ENCODE measurements at places on chromosomes 6 and 20.

- H3K4me3 ChIP-seq: no peak overlapping the region
- H3K27ac ChIP-seq: no peak overlapping the region
- no peaks in the 10 kb centered on the region for H3K36me3 ChIP-seq
These were observed 92.6 kb downstream of the UTRN start for GRCh38 chr6:144377586-144378210.

- H3K4me3 ChIP-seq: no peak overlapping the region
- H3K4me1 ChIP-seq: no peaks in the 10 kb centered on the region
- no peak overlapping the region for H3K27ac ChIP-seq
- H3K36me3 ChIP-seq: no peaks in the 10 kb centered on the region
- no peak for DNase-seq
These were observed 594.0 kb upstream of the JAG1 start for GRCh38 chr20:11267762-11268335.

DNA sequence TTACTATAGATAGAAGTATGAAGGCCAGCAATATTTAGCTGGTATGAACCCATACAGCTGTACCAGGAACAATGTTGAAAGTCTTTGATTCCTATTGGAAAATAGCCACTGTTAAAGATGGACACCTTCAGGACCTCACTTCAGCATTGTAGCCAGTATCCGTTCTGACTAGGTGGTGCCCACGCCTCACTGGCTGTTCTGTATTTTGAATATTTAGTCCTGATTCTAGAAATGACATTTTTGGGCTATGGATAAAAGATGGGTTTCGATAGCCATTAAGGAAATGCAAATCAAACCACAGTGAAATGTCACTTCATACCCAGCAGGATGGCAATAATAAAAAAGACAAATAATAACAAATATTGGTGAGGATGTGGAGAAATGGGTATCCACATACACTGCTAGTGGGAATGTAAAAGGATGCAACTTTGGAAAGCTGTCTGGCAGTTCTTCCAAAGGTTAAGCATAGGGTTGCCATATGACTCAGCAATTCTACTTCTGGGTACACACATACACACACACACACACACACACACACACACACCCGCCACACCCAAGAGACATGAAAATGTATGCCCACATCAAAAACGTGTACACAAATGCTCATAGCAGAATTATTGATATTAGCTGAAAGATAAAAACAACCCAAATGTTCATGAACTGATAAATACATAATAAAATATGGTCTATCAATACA, 56.8 kb downstream of the UTRN start:
- no peak for DNase-seq
- H3K4me1 ChIP-seq: peaks cover 49% of the 10 kb centered on the region
- no peak overlapping the region for H3K27ac ChIP-seq
- H3K4me3 ChIP-seq: no peak overlapping the region

- H3K4me3 ChIP-seq: no peak overlapping the region
- peaks cover 22% of the 10 kb centered on the region for H3K4me1 ChIP-seq
- no peaks in the 10 kb centered on the region for H3K27me3 ChIP-seq
- H3K36me3 ChIP-seq: no peaks in the 10 kb centered on the region
- DNase-seq: no peak
- no peak overlapping the region for H3K27ac ChIP-seq
These were observed 130.4 kb upstream of the SMLR1 start for GRCh38 chr6:130696806-130697205.

GRCh38 chr6:65746302-65746701, 39.3 kb upstream of the EYS start:
- DNase-seq: no peak
- no peaks in the 10 kb centered on the region for H3K27me3 ChIP-seq
- no peaks in the 10 kb centered on the region for H3K4me1 ChIP-seq
- no peaks in the 10 kb centered on the region for H3K36me3 ChIP-seq
- H3K4me3 ChIP-seq: no peak overlapping the region

DNA sequence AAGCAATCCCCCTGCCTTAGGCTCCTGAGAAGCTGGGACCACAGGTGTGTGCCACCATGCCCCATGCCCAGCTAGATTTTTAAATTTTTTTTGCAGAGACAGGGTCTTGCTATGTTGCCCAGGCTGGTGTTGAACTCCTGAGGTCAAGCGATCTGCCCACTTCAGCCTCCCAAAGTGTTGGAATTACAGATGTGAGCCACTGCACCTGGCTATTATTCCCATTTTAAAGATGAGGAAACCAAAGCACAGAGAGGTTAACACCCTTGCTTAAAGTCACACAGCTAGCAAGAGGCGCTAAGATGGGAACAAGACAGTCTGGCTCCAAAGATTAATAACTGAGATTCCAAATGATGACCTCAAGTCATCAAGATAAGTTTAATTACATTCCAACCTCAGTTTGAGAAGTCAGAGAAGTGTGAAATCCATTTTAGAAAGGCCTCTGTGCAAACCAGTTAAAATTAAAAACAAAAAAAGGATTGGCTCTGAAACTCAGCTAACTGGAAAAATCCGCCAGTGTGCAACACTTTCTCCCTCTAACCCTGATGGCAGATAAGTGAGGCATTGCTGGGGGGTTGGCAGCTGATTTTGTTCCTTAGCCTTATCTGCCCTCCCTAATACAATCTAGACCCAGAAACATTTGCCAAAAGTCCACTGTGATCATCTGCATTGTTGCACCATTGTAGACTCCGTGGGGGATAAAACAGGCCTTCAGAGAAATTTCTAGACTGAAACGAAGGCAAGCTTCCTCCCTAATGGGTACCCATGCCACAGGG, 55.5 kb downstream of the CPNE5 start:
- H3K4me1 ChIP-seq: peaks cover 4% of the 10 kb centered on the region
- peaks cover under 1% of the 10 kb centered on the region for H3K27me3 ChIP-seq
- H3K27ac ChIP-seq: no peak overlapping the region
- no peak for DNase-seq

GRCh38 chr6:33483678-33484077, 29.3 kb downstream of the ZBTB9 start:
- H3K4me3 ChIP-seq: no peak overlapping the region
- H3K27me3 ChIP-seq: no peaks in the 10 kb centered on the region
- no peak for DNase-seq
- no peaks in the 10 kb centered on the region for H3K36me3 ChIP-seq

DNA sequence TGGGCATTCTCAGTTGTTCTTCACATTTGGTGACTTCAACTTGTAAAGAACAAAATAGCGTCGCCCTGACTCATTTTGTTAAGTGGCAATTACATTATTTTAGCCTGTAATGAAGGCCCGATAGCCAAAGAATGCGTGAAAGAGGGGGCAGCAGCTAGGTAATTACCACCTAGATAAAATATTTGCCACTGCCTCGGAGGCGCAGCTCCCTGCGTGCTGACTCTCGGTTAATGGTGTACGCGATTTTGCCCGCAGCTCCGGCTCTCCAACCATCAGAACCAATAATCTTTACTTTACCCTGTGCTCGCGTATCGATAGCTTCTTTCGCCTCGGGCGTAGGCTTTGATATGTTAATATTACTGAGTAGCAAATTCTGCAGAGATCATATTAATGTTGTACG, 8.7 kb downstream of the TFAP2D start:
- H3K4me1 ChIP-seq: no peaks in the 10 kb centered on the region
- DNase-seq: no peak
- H3K27ac ChIP-seq: no peak overlapping the region
- H3K27me3 ChIP-seq: no peaks in the 10 kb centered on the region

DNA sequence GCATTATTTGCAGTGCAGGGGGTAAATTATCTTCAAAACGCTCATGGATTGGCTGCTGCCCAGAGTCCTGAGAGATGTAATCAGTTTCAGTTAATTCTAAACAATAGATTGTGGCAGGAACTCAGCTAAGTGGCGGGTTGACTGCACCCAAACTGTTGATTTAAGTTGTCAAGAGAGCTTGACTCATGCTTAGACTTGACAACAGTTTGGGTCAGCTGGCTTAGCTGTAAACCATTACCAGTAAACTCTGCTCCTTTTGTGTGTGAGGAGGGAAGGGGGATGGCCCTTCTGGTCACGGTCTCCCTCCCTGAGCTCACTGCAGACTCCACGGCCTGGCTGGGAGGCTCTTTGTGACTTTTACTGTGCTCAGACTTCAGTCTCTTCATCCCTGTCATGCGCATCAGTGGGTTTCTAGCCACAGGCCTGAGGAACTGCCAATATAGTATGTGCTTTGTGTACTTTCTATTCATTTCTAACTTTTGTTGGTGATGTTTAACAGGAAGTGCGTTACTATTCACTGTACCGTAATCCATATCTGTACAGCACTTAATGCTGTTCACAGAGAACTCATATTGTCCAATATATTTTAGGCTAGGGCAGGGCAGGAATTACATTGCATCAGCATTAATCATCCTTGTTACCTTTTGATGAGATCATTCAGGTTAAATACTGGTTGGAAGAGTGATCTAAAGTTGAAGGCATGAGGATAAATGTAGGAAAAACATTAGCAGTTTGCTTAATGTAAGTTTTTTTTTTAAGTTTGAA, 488.3 kb downstream of the CDKAL1 start:
- no peaks in the 10 kb centered on the region for H3K4me1 ChIP-seq
- H3K27me3 ChIP-seq: no peaks in the 10 kb centered on the region
- no peaks in the 10 kb centered on the region for H3K36me3 ChIP-seq
- H3K27ac ChIP-seq: no peak overlapping the region

DNA sequence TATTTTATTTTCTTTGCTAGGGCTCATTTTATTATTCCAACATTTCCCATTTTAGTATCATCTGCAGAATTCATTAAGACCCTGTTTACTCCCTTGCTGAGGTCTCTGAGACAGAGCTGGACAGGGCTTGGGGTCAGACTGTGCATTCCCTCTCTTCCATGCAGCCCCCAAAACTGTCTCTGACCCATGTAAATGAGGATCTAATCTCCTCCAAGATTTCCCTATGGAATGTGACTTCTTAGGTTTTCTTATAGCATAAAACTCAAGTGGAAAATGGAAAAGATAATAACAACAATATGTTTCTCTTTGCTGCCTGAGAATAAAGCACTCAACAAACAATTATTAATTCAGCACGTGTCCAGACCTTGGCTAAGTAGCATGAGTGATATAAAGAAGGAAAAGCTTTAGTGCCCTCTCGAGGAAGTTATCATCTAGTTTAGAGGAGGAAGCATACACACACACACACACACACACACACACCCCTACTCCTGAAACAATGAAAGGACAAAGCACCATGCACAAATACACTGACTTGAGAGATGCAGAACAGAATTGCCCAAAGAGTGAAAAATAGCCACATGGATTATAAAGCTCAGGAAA, 815.5 kb downstream of the BCKDHB start:
- no peaks in the 10 kb centered on the region for H3K4me1 ChIP-seq
- no peaks in the 10 kb centered on the region for H3K27me3 ChIP-seq
- DNase-seq: no peak
- no peak overlapping the region for H3K27ac ChIP-seq

DNA sequence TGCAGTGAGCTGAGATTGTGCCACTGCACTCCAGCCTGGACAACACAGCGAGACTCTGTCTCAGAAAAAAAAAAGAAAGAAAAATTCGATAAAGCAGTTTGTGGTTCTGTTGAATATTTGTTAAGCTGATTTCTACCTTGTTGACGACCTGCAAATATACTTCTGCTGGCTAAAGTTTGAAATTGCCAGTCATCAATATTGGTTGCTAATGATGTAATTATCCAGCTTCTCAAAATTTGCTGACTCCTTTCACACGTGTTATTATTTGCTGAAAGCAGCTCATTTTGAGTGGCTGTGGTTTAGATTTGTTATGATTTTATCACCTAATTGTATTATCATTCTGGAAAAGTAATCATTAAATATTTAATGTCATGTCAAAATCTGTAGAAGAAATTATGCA, 774.3 kb downstream of the QKI start:
- H3K36me3 ChIP-seq: no peaks in the 10 kb centered on the region
- no peaks in the 10 kb centered on the region for H3K4me1 ChIP-seq
- H3K4me3 ChIP-seq: no peak overlapping the region

- no peaks in the 10 kb centered on the region for H3K36me3 ChIP-seq
- H3K27me3 ChIP-seq: peaks cover 5% of the 10 kb centered on the region
- H3K4me1 ChIP-seq: no peaks in the 10 kb centered on the region
- no peak for DNase-seq
- no peak overlapping the region for H3K4me3 ChIP-seq
These were observed 150.5 kb downstream of the UNC5CL start for GRCh38 chr6:40888456-40888990.

GRCh38 chr6:45886776-45887175, 128.9 kb downstream of the CLIC5 start:
- H3K36me3 ChIP-seq: no peaks in the 10 kb centered on the region
- DNase-seq: no peak
- H3K27me3 ChIP-seq: no peaks in the 10 kb centered on the region
- H3K27ac ChIP-seq: no peak overlapping the region
- no peak overlapping the region for H3K4me3 ChIP-seq
- H3K4me1 ChIP-seq: no peaks in the 10 kb centered on the region

GRCh38 chr6:20370393-20370792, 31.3 kb upstream of the E2F3 start:
- no peak for DNase-seq
- no peaks in the 10 kb centered on the region for H3K27me3 ChIP-seq
- no peak overlapping the region for H3K27ac ChIP-seq

GRCh38 chr6:46052479-46052878, 36.8 kb upstream of the CLIC5 start:
- DNase-seq: no peak
- no peaks in the 10 kb centered on the region for H3K4me1 ChIP-seq

DNA sequence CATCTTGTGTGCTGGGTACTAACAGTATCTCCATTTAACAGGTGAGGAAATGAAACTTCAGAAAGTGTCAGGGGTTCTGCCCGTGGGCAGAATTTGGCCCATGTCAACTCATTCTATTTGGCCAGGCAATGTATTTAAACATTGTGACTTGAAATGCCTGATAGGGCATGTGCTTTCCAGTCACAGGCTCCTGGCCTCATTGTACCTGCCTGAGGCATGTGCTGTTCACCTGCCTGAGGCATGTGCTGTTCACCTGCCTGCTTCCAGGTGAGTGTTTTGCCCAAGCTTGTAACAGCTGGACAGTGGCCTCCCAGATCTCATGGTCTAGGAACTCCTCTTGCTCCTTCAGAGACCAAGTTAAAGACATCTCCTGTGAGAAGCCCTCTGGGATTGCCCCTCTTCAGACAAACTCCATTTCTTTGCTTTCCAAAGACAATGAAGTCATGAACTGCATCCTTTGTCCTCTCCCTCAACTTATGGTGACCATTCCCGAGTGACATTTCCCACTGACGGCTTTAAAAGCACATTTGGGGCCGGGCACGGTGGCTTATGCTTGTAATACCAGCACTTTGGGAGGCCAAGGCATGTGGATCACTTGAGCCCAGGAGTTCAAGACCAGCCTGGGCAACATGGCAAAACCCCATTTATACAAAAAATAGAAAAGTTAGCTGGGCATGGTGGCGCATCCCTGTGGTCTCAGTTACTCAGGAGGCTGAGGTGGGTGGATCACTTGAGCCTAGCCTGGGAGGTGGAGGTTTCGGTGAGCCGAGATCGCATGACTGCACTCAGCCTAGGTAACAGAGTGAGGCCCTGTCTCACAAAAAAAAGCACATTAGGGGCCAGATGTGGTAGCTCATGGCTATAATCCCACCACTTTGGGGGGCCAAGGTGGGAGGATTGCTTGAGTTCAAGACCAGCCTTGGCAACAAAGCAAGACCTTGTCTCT, 48.7 kb downstream of the BCAS4 start:
- H3K4me3 ChIP-seq: no peak overlapping the region
- DNase-seq: no peak
- no peak overlapping the region for H3K27ac ChIP-seq
- H3K36me3 ChIP-seq: peaks cover 12% of the 10 kb centered on the region
- H3K27me3 ChIP-seq: no peaks in the 10 kb centered on the region
- H3K4me1 ChIP-seq: no peaks in the 10 kb centered on the region

Measured in CD8-positive, alpha-beta memory T cell (primary cell).